ENCODE measurements at places on chromosomes 16 and 17. TPM values are rescaled to one million over a fixed set of nuclear protein-coding genes. Genes with fewer than 3 reads are reported as not detected.

The OTOA gene
- 0.11 TPM for total RNA-seq

The IL17C gene
- 0.25 TPM for total RNA-seq

The NPTX1 gene
- total RNA-seq: 29.5 TPM

The RNF222 gene
- total RNA-seq: not detected

The CCL2 gene
- total RNA-seq: not detected

The RGS11 gene
- total RNA-seq: 0.34 TPM

The TLCD2 gene
- total RNA-seq: 0.11 TPM

The VAT1 gene
- 18.5 TPM for total RNA-seq

The SEC14L5 gene
- not detected for total RNA-seq

The HS3ST3B1 gene
- 28.0 TPM for total RNA-seq

The PPP1R27 gene
- total RNA-seq: not detected

The CCL4L2 gene
- total RNA-seq: 0.45 TPM

The ABCC12 gene
- total RNA-seq: not detected

The OR2C1 gene
- not detected for total RNA-seq

The LHX1 gene
- total RNA-seq: not detected

The BAIAP3 gene
- total RNA-seq: 0.66 TPM

The ATP1B2 gene
- total RNA-seq: 0.16 TPM

The EFNB3 gene
- total RNA-seq: not detected

The ZFPM1 gene
- 11.5 TPM for total RNA-seq

The CCL7 gene
- total RNA-seq: not detected

The TBC1D3E gene
- total RNA-seq: not detected

The TP53TG3 gene
- total RNA-seq: not detected

The UBE2O gene
- 40.6 TPM for total RNA-seq

The CES1 gene
- total RNA-seq: not detected

The TMC6 gene
- total RNA-seq: 523 TPM

The ORMDL3 gene
- total RNA-seq: 120 TPM

The RDM1 gene
- total RNA-seq: 7.2 TPM

The LITAFD gene
- total RNA-seq: not detected

The KRT10 gene
- total RNA-seq: 29.9 TPM

The AGRP gene
- total RNA-seq: not detected

The KRTAP9-4 gene
- total RNA-seq: not detected

The RNF157 gene
- total RNA-seq: 66.0 TPM

The FNDC8 gene
- total RNA-seq: not detected

The SAMD14 gene
- total RNA-seq: 0.98 TPM

The TK2 gene
- total RNA-seq: 16.3 TPM

The CMTM2 gene
- total RNA-seq: 1.00 TPM

The TMEM114 gene
- total RNA-seq: not detected

The C16orf86 gene
- 1.9 TPM for total RNA-seq

The SLC6A2 gene
- not detected for total RNA-seq
